Activated T-helper 1 cell treated with anti-CD3 and anti-CD28 coated beads, Interleukin-2, amount 50 U/mL, for 16 hours (primary cell): ENCODE measurements at places on chromosomes 1 and 21.

- no peak for DNase-seq
These were observed 224.2 kb downstream of the SIPA1L2 start for GRCh38 chr1:232405781-232406180.

DNA sequence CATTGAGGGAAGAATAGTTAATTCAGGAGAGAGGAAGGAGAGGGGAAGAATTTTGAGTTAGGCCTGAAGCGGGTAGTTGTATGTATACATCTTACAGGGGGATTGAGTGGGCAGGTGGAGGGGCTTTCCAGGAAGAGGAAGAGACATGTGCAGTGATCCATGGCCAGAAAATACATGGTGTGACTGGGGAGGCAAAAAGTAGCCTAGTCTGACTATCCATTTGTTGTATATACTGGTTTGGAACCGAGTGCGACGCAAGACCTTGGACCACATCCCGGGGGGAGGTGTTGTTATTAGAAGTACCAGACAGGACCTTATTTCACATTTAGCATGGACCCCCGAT is 158.3 kb downstream of the SDCCAG8 start:
- no peak for DNase-seq

DNA sequence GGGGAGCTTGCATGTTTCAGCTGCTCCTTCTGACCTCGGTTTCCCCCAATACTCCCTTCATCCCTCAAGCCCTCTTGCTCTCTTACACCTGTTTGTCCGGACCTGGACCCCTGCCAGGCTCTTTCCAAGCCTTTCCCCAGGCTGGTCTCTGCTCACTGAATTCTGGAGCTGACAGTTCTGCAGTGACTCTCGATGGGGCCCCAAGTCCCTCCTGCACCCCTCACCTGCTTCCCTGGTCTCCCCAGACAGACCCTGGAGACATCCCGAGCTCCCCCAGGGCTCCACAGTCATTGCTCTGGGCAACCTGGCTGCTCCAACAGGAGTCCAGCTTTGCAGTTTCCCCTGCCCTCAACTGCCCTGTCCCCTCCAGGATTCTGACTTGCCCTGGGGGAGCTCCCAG is 198.6 kb downstream of the GRIK3 start:
- DNase-seq, result no peak

DNA sequence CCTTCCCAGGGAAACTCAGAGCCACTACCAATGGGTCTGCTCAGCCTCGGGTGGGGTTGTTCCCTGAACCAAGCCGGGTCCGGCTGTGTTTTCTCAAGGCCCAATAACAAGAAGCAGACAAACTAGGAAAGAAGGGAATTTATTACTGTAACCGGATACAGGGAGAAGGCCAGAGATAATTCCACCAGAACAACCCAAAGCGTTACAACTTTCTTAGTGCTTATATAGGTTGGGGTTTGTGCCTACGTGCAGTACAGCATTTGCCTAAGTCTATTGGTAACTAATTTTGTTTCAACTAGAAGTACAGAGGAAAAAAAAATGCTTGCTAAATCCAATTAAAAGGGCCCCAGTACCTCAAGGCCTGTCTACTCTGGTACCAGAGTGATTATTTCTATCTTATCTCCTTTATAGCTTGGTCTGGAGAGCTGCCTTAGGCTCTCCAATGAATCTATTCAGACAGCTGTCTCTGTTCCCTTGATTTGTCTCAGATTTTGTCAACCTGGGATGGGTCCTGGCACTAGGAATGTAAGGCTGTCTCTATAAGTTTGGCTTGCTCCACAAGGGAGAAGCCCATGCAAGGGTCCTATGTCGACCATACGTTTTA is 57.3 kb upstream of the CCDC190 start:
- no peak for DNase-seq

- no peak for DNase-seq
These were observed 13.5 kb downstream of the GORAB start for GRCh38 chr1:170545476-170545875.

GRCh38 chr1:21762022-21762404 is 20.9 kb downstream of the USP48 start:
- no peak for DNase-seq

- DNase-seq, result no peak
These were observed 16.9 kb downstream of the METTL13 start for GRCh38 chr1:171798311-171798710.

- DNase-seq, result no peak
These were observed 25.3 kb downstream of the IGSF21 start for GRCh38 chr1:18132711-18133541.
